ENCODE measurements at places on chromosomes 5 and 9.
A peak's percentile ranks its signal among the peaks of the same experiment; 100 is the strongest.

- DNase-seq = no peak
Measured at GRCh38 chr9:93461821-93462220, 8.4 kb upstream of the FAM120AOS start.

- no peak for DNase-seq
Measured at GRCh38 chr5:10320793-10321192, 13.1 kb upstream of the CMBL start.

GRCh38 chr9:74309654-74310053 is 187.5 kb upstream of the RORB start:
- DNase-seq = no peak

DNA sequence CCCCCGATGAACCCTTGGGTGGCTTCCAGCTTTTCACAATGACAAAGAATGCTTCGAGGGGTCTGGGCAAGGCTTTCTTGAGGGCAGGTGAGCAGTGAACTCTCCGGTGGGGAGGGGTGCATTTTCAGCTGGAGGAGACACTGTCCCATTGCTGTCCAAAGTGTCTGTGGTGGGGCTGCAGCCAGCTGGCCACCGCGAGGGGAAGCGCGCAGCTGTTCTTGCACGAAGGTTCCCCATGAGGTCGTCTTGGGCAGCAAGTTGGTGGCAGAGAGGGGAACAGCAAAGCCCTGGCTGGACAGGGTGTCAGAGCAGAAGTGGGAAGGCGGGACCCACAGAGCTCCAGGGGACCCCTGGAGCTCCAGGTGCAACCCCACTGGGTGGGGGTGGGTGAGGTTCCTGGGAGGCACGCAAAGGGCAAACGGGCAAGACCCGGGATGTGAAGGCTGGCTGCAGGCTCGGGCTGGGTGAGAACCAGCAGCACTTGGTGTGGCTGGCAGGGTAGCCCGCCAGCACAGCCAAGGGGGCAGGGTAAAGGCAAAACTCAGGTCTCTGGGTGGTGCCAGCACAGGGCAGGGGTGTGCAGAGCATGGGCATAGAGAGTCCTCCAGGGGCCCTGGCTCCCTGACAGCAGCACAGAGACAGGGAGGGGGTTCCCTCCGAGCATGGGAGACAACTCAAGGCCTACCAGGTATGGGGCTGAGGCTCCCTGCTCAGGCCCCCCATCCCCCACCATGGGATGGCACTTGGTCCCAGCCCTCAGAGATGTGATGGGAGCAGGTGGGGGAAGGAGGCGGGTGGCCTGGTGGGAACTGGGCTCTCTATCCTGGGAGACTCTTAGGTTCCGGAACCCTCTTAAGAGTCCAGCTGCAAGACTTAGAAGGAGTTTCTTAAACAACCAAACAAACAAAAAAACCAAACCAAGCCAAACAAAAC is 26.6 kb downstream of the TSPAN17 start:
- DNase-seq = no peak

- no peak for DNase-seq
Measured at GRCh38 chr5:5026409-5026785, 113.7 kb upstream of the ADAMTS16 start.

GRCh38 chr9:70590315-70590677 is 175.8 kb upstream of the KLF9 start:
- no peak for DNase-seq

DNA sequence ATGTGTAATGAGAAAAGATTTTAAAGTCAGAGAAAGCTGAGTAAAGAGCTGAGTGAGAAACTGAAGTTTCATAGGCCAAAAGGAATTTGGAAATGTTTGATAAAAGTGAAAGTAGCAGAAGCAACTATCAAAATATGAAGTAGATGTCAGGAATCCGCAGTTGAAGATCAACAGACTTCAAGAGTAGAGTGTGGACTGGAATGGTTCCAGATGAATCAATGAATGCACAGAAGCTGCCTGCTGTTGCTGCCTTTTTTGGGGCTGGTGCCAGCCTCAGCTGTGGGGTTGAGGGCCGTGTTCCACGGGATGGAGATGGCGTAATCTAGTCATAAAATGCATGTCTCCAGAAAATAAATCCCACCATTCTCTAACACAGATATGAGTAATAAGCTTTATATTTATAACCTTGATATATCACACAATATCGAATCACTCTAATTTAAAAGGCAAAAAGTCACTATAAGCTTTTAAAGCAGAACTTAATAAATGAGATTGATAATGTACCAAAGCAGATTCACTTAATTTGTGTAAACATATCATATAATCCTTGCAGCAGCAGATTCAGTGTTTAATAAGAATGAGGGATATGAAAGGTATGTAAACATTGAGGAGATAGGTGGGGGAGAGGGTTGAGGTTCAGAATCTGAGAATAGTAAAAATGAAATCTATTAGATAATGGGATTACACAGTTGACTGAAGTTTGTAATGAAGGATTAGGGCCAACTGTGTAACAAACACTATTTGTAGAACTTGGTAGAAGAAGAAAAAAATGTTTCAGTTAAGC is 652.3 kb upstream of the FTMT start:
- DNase-seq = no peak

DNA sequence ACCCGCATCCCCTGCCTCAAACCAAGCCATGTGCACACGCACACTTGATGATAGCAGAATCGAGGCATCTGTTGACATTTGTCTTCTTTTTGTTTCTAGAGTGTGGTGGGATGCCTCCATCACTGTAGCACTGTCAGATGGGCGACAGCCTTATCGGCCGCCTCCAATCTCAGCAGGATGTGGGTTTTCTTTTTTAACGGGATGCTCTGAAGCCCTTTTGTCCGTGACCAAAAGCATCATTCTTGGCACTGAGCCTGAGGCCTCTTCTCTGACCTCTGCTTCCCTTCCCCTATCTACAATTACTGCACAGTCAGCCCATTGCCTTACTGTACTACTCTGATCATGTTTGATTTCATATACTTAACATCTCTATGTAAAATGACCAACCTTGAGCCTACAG is 78.3 kb downstream of the LMNB1 start:
- no peak for DNase-seq

DNA sequence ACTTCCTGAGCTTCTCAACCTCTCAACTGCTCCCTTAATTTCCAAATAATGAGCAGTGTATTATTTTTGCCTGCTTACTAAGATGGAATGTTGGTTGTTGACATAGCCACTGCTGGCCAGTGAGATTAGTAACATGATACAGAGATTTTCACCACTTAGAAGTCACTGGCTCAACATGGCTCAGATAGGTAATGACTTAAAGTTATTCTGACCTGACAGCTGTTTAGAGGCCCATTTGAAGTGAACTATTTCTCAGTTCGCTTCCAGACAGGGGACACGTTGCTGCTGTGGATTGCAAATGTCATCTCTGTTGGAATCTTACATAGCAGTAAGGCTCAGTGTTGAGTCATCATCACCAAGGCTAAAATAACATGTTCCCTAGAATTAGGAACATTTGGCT is 490.2 kb downstream of the TLE4 start:
- no peak for DNase-seq

GRCh38 chr5:116685069-116685468 is 110.4 kb upstream of the SEMA6A start:
- DNase-seq = no peak

GRCh38 chr5:111439473-111440075 is 72.8 kb downstream of the STARD4 start:
- DNase-seq = no peak

DNA sequence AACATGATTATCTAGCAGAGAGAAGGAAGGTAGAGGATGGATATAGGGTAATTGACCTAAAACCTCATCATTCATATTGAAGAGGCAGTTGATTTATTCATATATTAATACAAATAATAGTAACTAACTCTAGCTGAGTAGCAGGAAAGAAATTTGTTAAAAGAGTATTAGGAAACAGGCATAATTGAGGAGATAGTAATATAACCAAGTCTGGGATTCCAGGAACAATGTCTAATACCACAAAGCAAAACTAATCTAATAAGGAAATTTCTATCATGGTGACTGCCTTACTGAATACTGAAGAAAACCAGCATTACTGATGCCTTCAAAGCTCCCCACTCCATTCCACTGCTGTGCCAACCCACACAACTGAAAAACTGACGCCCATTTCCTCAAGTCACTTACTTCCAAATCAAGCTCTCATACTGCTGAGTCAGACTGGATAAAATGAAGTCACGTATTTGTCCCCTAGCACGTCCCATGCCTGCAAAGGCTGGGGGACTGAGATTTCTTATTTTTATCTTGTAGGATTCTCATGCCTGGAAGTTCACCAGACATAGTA is 153.9 kb downstream of the SMC2 start:
- no peak for DNase-seq

GRCh38 chr9:88721025-88721424 is 186.0 kb downstream of the NXNL2 start:
- DNase-seq = no peak

GRCh38 chr5:132000677-132001453 is 10.6 kb downstream of the ACSL6 start:
- no peak for DNase-seq

DNA sequence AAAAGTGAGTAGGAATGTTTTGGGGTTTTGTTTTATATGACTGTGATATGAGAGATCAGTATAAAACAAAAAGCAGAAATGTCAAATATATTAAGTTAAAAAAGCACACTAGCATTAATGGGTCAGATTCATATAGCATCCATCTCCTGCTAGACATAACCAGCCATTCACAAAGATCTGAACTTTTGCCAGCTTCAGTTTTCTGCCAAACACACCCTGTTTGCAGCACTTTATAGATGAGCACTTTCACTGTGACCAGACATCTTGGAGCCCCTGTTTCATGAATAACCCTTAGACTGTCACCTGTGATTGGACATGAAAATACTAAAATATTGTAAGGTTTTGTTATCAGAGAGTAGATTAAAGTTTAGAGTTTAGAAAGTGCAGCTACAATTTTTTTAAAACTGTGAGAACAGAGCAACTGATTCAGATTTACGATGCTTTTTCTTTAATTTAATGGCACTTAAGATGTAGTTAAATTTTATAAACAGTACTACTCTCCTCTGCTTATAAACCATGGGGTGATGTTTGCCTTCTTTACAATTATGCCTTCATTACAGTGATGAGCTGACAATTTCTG is 142.6 kb downstream of the KCTD16 start:
- no peak for DNase-seq

GRCh38 chr5:150500328-150500841 is 7.5 kb upstream of the NDST1 start:
- DNase-seq = no peak

GRCh38 chr5:83687124-83687619 is 33.5 kb downstream of the HAPLN1 start:
- no peak for DNase-seq

- DNase-seq = no peak
Measured at GRCh38 chr9:18887546-18887945, 145.5 kb downstream of the SAXO1 start.

DNA sequence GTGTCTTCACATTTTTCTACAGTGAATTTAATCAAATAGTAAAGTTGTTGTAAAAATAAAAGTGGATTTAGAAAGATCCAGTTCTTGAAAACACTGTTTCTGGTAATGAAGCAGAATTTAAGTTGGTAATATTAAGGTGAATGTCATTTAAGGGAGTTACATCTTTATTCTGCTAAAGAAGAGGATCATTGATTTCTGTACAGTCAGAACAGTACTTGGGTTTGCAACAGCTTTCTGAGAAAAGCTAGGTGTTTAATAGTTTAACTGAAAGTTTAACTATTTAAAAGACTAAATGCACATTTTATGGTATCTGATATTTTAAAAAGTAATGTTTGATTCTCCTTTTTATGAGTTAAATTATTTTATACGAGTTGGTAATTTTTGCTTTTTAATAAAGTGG is 60.4 kb downstream of the MTAP start:
- no peak for DNase-seq

GRCh38 chr5:10374046-10375022 is 20.8 kb downstream of the MARCHF6 start:
- no peak for DNase-seq

DNA sequence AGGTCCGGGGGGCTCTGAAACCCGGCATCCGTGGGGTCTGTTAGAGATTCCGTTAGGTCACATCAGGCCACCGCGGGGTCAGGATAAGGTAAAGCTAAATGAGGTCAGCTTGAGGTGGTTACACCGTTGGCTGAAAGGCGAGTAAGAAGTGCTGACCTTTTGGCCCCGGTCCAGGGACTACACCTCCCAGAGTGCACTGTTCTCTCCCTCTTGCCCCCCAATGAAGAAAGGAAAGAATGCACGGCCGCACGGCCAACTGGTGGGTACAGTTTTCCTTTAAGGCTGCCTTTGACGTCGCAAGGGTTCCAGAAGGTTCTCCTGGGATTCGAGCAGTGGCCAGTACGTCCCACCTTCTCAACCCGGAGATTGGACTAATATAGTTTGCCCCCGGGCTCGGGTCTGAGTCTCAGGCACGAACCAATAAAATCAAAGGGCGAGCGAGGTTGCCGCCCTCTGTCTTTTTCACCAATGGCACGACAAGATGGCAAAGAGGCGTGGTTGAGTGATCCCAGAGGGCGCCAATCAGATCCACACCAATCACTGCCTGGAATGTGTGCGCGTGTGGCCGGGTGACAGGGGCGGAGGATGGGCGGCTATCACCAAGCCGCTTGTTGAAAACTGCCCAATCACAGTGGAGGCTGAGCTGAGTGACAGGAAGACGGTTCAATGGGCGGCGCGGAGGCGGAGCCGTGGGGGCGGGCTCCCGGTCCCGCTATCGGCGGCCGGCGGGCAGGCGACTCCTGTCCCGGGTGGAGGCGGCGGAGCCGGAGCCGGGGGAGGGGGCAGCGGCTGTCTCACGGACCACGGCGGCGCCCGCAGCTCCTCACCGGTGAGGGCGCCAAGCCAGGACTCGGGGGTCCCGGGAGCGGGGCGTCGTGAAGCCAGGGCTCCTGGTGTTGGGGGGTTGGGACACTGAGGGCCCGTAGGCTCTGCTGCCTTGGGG is at the start of gene DNAJB5:
TSS of gene DNAJB5 (plus strand) at position 743 of the 943 bp plus-strand sequence. CDS start 886 bp downstream, outside the sequence.
- peak; percentile 98 for DNase-seq

DNA sequence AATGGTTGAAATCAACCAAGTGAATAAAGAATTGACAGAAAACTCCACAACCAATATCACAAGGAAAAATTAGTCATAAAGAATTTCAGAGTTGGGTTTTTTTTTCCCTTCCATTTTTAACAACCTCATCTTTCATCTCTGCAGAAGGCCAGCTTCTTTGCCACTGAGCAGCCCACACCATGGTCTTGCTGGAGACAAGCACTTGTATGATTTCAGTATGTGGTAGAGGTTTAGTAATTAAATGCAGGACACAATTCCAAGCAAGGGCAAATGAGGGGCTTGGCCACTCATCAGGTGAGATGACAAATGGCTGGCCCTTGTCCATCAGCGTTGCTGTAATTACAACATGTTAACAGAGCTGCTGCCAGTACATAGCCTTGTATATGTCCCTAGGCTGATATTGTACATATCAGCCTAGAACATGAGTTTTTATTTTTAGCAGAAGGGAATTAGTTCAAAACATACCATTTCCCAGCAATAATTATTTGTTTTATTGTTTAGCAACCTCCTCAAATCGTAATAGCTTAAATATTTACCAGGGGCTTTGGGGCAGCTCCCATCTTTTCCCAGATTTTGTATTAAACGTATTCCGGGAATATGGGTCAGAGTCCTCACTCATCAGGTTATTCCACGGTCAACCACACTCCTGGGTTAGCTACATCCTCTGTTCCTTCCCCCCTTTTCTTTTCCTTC is 5.0 kb upstream of the C9 start:
- DNase-seq = no peak

All from GM13977 (cell line).